ENCODE measurements at places on chromosomes 1 and 21. TPM values are rescaled to one million over a fixed set of nuclear protein-coding genes. Genes with fewer than 3 reads are reported as not detected.
A peak's percentile ranks its signal among the peaks of the same experiment; 100 is the strongest.

GRCh38 chr1:212283741-212284140, 1.5 kb upstream of the PPP2R5A start:
- H3K27me3 ChIP-seq: no peaks in the 10 kb centered on the region
- no peak overlapping the region for H3K27ac ChIP-seq
- peaks cover 35% of the 10 kb centered on the region for H3K4me1 ChIP-seq
- H3K4me3 ChIP-seq: peak overlapping the region; percentile 92
- H3K36me3 ChIP-seq: no peaks in the 10 kb centered on the region
- DNase-seq: no peak

GRCh38 chr1:202585590-202585933, 124.7 kb downstream of the SYT2 start:
- peaks cover 30% of the 10 kb centered on the region for H3K36me3 ChIP-seq
- peaks cover 3% of the 10 kb centered on the region for H3K27me3 ChIP-seq
- H3K4me3 ChIP-seq: no peak overlapping the region
- H3K4me1 ChIP-seq: peaks cover 77% of the 10 kb centered on the region

- H3K27ac ChIP-seq: no peak overlapping the region
- no peaks in the 10 kb centered on the region for H3K36me3 ChIP-seq
- H3K27me3 ChIP-seq: peaks cover 8% of the 10 kb centered on the region
- DNase-seq: no peak
These were observed 1.4 kb downstream of the HTR1D start for GRCh38 chr1:23215751-23216449.

DNA sequence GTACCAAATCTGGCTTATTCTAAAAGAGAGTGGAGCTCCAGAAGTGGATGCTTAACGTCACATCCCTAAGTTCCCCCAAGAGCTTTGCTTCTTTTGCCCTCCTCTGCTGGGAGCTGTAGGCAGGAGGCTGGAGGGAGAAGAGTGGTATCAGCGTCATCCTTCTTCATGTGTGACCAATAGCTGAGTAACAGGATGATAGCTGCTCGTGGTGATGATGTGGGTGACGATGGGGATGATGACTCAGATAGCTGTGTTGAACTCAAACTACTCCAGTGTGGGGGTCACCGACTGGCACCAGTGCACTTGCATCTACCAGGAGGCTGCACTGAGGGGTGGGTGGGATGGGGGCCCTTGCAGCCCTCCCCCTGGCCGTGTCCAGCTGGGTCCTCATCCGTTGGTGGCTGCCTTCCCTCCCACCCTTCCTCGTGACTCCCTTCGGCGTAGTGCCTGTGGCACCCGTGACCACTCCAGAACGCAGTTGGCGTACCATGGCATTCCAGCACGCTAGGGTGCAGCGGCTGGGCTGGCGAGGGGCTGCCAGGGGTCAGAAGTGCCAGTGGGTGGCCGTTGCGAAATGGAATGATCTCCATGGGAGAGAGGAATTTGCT, 1.1 kb downstream of the IGFN1 start:
- DNase-seq: peak; percentile 92
- no peaks in the 10 kb centered on the region for H3K36me3 ChIP-seq
- peaks cover 14% of the 10 kb centered on the region for H3K27me3 ChIP-seq
- peaks cover 20% of the 10 kb centered on the region for H3K4me1 ChIP-seq

GRCh38 chr1:198238121-198238520, 81.3 kb downstream of the NEK7 start:
- no peak for DNase-seq
- H3K4me1 ChIP-seq: peaks cover 27% of the 10 kb centered on the region
- H3K4me3 ChIP-seq: no peak overlapping the region
- peaks cover 30% of the 10 kb centered on the region for H3K36me3 ChIP-seq

GRCh38 chr1:219900201-219900600, 28.2 kb downstream of the SLC30A10 start:
- DNase-seq: no peak
- no peak overlapping the region for H3K4me3 ChIP-seq
- H3K27ac ChIP-seq: no peak overlapping the region
- H3K27me3 ChIP-seq: no peaks in the 10 kb centered on the region

- no peak overlapping the region for H3K27ac ChIP-seq
- H3K4me1 ChIP-seq: no peaks in the 10 kb centered on the region
- H3K4me3 ChIP-seq: no peak overlapping the region
These were observed 101.2 kb downstream of the PRDM2 start for GRCh38 chr1:13801232-13801631.

DNA sequence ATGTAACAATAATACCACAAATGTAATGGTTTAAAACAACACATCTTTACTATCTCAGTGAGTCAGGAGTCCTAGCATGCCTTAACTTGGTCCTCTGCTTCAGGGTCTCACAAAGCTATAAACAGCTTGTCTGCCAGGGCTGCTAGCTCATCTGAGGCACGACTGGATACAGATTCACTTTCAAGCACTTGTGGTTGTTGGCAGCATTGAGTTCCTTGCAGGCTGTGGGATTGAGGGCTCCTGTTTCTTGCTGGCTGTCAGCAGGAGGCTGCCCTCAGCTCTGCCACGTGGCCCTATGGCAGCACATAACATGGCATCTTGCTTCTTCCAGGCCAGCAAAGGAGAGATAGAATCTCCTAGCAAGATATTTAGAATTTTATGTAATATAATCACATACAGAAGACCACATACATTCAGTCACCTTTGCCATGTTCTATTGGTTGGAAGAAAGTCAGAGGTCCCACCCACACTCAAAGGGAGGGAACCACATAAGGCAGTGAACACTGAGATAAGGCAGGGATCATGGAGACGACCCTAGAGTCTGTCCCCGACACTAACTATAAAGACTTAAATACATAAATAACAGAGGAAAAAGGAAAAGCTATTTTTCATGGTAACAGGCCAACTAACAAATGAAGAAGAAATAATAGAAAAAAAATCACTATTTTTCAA, 18.9 kb upstream of the IPP start:
- H3K4me1 ChIP-seq: peaks cover 26% of the 10 kb centered on the region
- no peaks in the 10 kb centered on the region for H3K36me3 ChIP-seq
- DNase-seq: peak; percentile 84
- peaks cover 2% of the 10 kb centered on the region for H3K27me3 ChIP-seq
- peak overlapping the region; percentile 82 for H3K27ac ChIP-seq
- H3K4me3 ChIP-seq: peak overlapping the region; percentile 13

DNA sequence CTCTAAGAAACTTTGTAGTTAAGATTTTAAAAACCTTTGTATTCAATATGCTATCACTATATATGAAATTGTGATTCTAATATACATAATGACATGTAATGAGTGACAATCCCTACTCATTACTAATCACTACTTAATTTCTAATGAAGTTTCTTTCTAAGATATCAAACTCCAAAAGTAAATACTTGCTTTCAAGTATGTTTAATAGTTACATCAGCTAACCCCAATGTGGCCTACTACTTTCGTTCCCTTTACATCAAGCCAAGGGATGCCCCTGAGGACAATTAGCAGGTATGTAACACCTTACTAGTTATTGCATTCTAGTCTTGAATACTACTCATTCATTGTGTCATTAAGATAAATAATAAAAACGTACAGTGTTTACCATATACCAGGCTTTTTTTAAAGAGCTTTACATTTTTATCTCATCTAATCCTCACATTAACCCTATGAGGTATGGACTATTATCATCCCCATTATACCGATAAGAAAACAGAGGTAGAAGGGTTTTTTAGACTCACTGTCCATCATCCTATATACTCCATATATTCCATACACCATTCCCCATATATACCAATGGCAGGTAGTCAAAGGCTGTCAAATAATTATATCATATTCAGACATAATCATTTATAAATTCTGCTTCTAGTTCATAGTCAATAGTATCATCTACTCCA, 4.2 kb downstream of the PPP1R15B start:
- H3K4me1 ChIP-seq: peaks cover 15% of the 10 kb centered on the region
- H3K36me3 ChIP-seq: peaks cover 52% of the 10 kb centered on the region
- H3K27ac ChIP-seq: peak overlapping the region; percentile 1
- peak overlapping the region; percentile 99 for H3K4me3 ChIP-seq
- no peak for DNase-seq
- H3K27me3 ChIP-seq: peaks cover 10% of the 10 kb centered on the region

- H3K4me1 ChIP-seq: no peaks in the 10 kb centered on the region
- H3K4me3 ChIP-seq: no peak overlapping the region
These were observed 4.5 kb downstream of the GUCA2B start for GRCh38 chr1:42157667-42158066.

GRCh38 chr1:201807958-201808632, 20.9 kb upstream of the IPO9 start:
- H3K27ac ChIP-seq: no peak overlapping the region
- peaks cover 68% of the 10 kb centered on the region for H3K36me3 ChIP-seq
- peaks cover 6% of the 10 kb centered on the region for H3K27me3 ChIP-seq

GRCh38 chr1:116002781-116003420, 26.6 kb downstream of the SLC22A15 start:
- H3K4me3 ChIP-seq: no peak overlapping the region
- H3K27me3 ChIP-seq: no peaks in the 10 kb centered on the region

DNA sequence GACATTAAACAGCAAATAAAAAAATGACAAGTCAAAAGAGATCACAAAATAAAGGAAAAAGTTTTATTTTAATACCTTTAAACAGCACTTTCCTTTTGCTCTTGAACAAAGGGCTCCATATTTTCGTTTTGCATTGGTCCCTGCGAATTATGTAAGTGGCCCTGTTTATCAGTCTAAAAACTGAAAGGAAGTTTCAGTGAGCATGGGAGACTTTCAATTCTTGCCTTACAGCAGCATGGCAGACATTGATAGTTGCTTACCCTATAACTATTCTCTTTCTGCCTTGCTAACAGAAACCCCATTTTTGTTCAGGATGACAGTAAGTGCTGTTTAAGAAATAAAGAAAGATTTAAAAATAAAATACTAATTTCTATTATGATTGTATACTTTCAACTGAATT, 5.2 kb upstream of the SH3GLB1 start:
- no peaks in the 10 kb centered on the region for H3K36me3 ChIP-seq
- H3K27ac ChIP-seq: no peak overlapping the region
- peaks cover 12% of the 10 kb centered on the region for H3K4me1 ChIP-seq
- H3K4me3 ChIP-seq: no peak overlapping the region
- DNase-seq: no peak
- peaks cover 3% of the 10 kb centered on the region for H3K27me3 ChIP-seq

DNA sequence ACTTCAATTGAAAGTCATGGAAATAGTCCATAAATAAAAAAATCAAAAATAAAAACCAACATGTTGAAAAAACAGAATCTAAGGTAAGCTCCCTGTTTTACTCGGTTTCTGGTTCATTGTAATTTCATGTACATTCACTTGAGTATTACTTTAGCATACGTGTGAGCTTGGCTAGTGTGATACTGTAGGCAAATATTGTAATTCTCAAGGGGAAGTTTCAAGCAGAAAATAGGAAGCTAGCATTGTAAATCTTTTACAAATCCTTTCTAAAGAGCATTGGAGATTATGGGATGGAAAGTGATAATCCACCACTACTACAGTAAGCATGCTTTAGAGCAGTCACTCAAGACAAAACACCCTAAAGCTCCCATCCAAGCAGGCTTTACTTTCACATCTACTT, 3.3 kb upstream of the LPAR3 start:
- no peaks in the 10 kb centered on the region for H3K4me1 ChIP-seq
- no peak overlapping the region for H3K4me3 ChIP-seq
- peaks cover 29% of the 10 kb centered on the region for H3K27me3 ChIP-seq

- H3K4me1 ChIP-seq: peaks cover 22% of the 10 kb centered on the region
- H3K4me3 ChIP-seq: peak overlapping the region; percentile 46
- peak; percentile 65 for DNase-seq
- H3K27ac ChIP-seq: no peak overlapping the region
- peaks cover 8% of the 10 kb centered on the region for H3K27me3 ChIP-seq
- H3K36me3 ChIP-seq: peaks cover 5% of the 10 kb centered on the region
These were observed 7.1 kb upstream of the CPLANE2 start for GRCh38 chr1:16243936-16244649.

- H3K4me3 ChIP-seq: peak overlapping the region; percentile 79
- no peaks in the 10 kb centered on the region for H3K36me3 ChIP-seq
- H3K27me3 ChIP-seq: peaks cover 21% of the 10 kb centered on the region
- H3K27ac ChIP-seq: peak overlapping the region; percentile 78
- no peak for DNase-seq
These were observed 826 bp upstream of the CA14 start for GRCh38 chr1:150256554-150257341.

- 0 out of 2 replicates have a peak, but pooled peaks cover 3% of the 10 kb centered on the region for H3K36me3 ChIP-seq
- no peak for DNase-seq
- H3K27me3 ChIP-seq: peaks cover 1% of the 10 kb centered on the region
- no peaks in the 10 kb centered on the region for H3K4me1 ChIP-seq
- no peak overlapping the region for H3K4me3 ChIP-seq
- no peak overlapping the region for H3K27ac ChIP-seq
These were observed 12.4 kb downstream of the TFF3 start for GRCh38 chr21:42302794-42303193.

DNA sequence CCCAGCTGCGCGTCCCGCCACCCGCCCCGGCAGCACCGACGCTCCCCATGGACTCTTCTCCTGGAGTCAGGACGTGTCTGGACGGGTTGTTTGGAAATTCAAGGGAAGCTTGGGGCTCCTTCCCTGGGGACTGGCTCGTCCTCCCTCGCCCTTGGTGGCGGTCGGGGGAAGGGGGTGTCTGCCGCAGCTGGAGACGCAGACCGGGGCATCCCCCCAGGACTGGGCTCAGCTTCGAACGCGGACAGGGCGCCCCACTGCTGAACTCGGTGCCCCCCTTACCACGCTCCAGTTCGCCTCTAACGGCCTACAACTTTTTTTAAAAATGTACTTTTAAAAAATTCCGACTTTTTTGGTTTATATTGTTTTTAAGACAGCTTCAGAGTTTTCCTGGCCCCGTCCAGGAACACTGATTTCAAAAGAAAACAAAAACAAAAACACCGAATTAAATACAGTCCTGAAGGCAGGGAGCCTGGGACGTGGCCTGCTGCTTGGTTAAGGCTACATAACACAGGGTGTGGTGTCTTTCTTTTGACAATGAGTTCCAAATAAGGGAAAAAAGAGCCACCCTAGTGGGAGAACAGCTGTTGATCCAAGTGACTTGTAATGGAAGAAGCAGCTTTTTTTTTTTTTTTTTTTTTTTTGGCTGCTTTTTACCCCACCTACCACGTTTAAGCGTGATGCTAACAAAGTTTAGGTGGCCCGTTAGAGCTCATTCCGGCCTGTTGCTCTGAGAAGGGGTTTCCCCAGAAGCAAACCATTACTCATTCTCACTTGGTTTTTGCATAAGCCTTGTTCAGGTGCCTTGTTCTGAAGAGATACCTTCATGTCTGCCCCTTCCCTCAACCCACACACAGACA, 862 bp upstream of the DIPK1A start:
- H3K27me3 ChIP-seq: no peaks in the 10 kb centered on the region
- H3K36me3 ChIP-seq: no peaks in the 10 kb centered on the region
- peak overlapping the region; percentile 83 for H3K27ac ChIP-seq

- no peak overlapping the region for H3K27ac ChIP-seq
- H3K27me3 ChIP-seq: peaks cover 1% of the 10 kb centered on the region
- H3K4me1 ChIP-seq: no peaks in the 10 kb centered on the region
- no peaks in the 10 kb centered on the region for H3K36me3 ChIP-seq
- DNase-seq: no peak
These were observed 290.8 kb downstream of the LRRC7 start for GRCh38 chr1:69858534-69858933.

- H3K4me1 ChIP-seq: peaks cover 14% of the 10 kb centered on the region
- no peak for DNase-seq
- H3K27me3 ChIP-seq: no peaks in the 10 kb centered on the region
These were observed 27.2 kb downstream of the SLC35A3 start for GRCh38 chr1:99996951-99997350.

GRCh38 chr1:75265792-75266191, 131.6 kb downstream of the LHX8 start:
- no peaks in the 10 kb centered on the region for H3K36me3 ChIP-seq
- peak; percentile 32 for DNase-seq

The FMO3 gene
- total RNA-seq: 0.92 TPM

The MAP3K21 gene
- not detected for total RNA-seq

The FAF1 gene
- total RNA-seq: 66.6 TPM

The PTPN7 gene
- not detected for total RNA-seq

The CD34 gene
- 0.29 TPM for total RNA-seq

The NR1I3 gene
- not detected for total RNA-seq

The CNR2 gene
- not detected for total RNA-seq

The KIAA1614 gene
- 2.9 TPM for total RNA-seq

Measured in HFFc6 (cell line).